Right renal pelvis (tissue), 4 donors: ENCODE measurements at places on chromosomes 5 and 9. TPM values are rescaled to one million over a fixed set of nuclear protein-coding genes. Genes with fewer than 3 reads are reported as not detected.

GRCh38 chr5:180815293-180815917 is 12.8 kb upstream of the MGAT1 start:
- no peak for DNase-seq

DNA sequence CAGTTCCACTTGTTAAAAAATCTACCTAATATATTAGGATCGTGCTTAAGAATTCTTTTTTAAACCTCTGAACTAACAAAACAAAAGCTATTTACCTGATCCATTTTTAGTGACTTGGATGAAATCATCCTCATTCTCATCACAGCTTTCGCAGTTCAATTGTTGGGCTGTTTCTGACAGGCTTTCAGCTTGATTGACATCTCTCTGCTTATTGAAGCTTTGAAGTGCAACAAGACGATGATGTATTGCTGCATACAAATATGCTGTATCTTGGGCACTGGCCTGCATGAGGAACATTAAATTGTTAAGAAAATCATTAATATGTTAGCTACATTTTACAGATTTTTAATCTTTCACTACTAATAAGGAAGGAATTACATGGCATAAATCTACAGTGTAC is 9.5 kb upstream of the NADK2 start:
- no peak for DNase-seq

GRCh38 chr5:174100490-174100889 is 55.0 kb downstream of the NSG2 start:
- no peak for DNase-seq

DNA sequence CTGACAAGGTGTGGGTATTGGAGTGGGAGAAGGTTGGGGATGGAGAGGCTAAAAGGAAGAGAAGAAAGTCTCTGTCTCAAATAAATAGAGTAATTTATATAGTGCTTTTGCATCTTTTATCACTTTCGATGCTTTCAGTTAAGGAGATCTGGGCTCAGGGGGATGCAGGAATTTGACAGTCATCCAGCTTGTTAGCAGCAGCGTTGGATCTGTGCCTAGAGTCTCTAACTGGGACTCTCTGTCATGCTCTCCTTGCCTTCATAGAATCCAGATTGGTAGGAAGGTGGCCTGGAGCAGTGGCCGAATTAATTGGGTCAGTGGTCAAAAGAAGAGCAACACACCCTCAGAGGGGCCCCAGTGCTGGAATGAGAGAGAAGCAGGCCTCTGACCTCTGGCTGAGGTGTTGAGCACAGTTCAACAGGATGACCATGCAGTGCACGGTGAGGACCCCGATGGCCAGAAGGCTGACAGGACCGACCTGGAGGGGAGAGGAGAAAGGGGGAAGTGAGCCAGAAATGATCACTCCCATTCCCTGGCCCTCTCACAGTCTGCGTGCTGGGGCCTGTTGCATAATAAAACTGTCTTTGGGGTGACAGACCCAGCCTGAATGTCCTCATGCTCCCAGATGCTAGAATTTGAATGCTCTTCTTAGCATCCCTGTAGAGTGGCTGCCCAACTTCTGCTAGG is 7.6 kb downstream of the SLC36A3 start:
- no peak for DNase-seq

The SLC34A3 gene
- 6.9 TPM for polyA plus RNA-seq

The NREP gene
- 972 TPM for polyA plus RNA-seq
